ENCODE measurements at places on chromosomes 3 and 15. TPM values are rescaled to one million over a fixed set of nuclear protein-coding genes. Genes with fewer than 3 reads are reported as not detected.
A peak's percentile ranks its signal among the peaks of the same experiment; 100 is the strongest.

GRCh38 chr15:89052474-89052873, 35.8 kb upstream of the ABHD2 start:
- DNase-seq, result no peak
- H3K27me3 ChIP-seq, result no peaks in the 10 kb centered on the region
- no peaks in the 10 kb centered on the region for H3K4me1 ChIP-seq
- peak overlapping the region; percentile 37 for H3K27ac ChIP-seq

The TTLL13 gene
- total RNA-seq, result 0.54 TPM

GRCh38 chr3:14423963-14424362, 21.6 kb downstream of the SLC6A6 start:
- peaks cover 12% of the 10 kb centered on the region for H3K4me1 ChIP-seq
- H3K4me3 ChIP-seq, result no peak overlapping the region
- H3K36me3 ChIP-seq, result no peaks in the 10 kb centered on the region
- H3K27me3 ChIP-seq, result no peaks in the 10 kb centered on the region
- DNase-seq, result no peak

GRCh38 chr3:107620534-107620933, 97.8 kb downstream of the BBX start:
- no peaks in the 10 kb centered on the region for H3K27me3 ChIP-seq
- no peaks in the 10 kb centered on the region for H3K4me1 ChIP-seq
- no peak overlapping the region for H3K27ac ChIP-seq
- no peak overlapping the region for H3K4me3 ChIP-seq

The EFCC1 gene
- total RNA-seq, result 3.7 TPM

GRCh38 chr3:52083556-52084087, 27.3 kb upstream of the DUSP7 start:
- H3K27me3 ChIP-seq, result no peaks in the 10 kb centered on the region
- H3K4me3 ChIP-seq, result no peak overlapping the region
- no peak overlapping the region for H3K27ac ChIP-seq

- H3K27me3 ChIP-seq, result no peaks in the 10 kb centered on the region
- peaks cover 2% of the 10 kb centered on the region for H3K4me1 ChIP-seq
- H3K36me3 ChIP-seq, result no peaks in the 10 kb centered on the region
- H3K27ac ChIP-seq, result no peak overlapping the region
- DNase-seq, result no peak
Observed at GRCh38 chr3:50392101-50392715, 32.9 kb upstream of the TMEM115 start.

GRCh38 chr3:121018917-121019321, 110.9 kb downstream of the STXBP5L start:
- H3K27ac ChIP-seq, result no peak overlapping the region
- no peak overlapping the region for H3K4me3 ChIP-seq
- DNase-seq, result no peak

- no peak overlapping the region for H3K27ac ChIP-seq
- H3K36me3 ChIP-seq, result no peaks in the 10 kb centered on the region
- no peaks in the 10 kb centered on the region for H3K27me3 ChIP-seq
- H3K4me3 ChIP-seq, result no peak overlapping the region
- no peaks in the 10 kb centered on the region for H3K4me1 ChIP-seq
- no peak for DNase-seq
Observed at GRCh38 chr15:98996169-98996568, 11.4 kb downstream of the PGPEP1L start.

GRCh38 chr3:65946438-65946837, 92.3 kb downstream of the MAGI1 start:
- peaks cover 7% of the 10 kb centered on the region for H3K4me1 ChIP-seq
- no peaks in the 10 kb centered on the region for H3K27me3 ChIP-seq
- no peak for DNase-seq

DNA sequence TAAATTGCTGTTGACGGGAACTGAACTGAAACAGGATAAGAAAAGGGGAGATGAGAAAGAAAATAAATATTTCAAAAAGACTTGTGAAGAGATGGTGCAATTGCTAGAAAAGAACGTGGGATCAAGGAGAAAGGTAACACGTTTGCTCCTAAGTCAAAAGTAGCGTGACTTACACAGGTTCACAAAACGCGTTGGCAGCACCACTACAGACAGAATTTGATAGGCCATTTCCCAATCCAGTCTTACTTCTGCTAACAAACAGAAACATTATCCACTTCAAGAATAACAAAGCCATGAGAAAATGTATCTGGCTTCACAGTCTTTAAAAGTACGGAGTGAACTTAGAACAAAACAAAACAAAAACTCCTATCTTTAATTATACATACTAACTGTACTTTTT, 75.5 kb downstream of the DPH6 start:
- peak overlapping the region; percentile 32 for H3K27ac ChIP-seq
- no peaks in the 10 kb centered on the region for H3K27me3 ChIP-seq
- DNase-seq, result no peak
- H3K4me1 ChIP-seq, result no peaks in the 10 kb centered on the region

The ZSCAN2 gene
- total RNA-seq, result 10.3 TPM

- H3K27me3 ChIP-seq, result no peaks in the 10 kb centered on the region
- no peaks in the 10 kb centered on the region for H3K4me1 ChIP-seq
- DNase-seq, result no peak
- H3K36me3 ChIP-seq, result no peaks in the 10 kb centered on the region
Observed at GRCh38 chr3:86913160-86913559, 77.8 kb downstream of the VGLL3 start.

The CLRN1 gene
- total RNA-seq, result not detected

- no peaks in the 10 kb centered on the region for H3K27me3 ChIP-seq
- H3K4me3 ChIP-seq, result no peak overlapping the region
- DNase-seq, result no peak
Observed at GRCh38 chr15:67865766-67866165, 25.9 kb upstream of the RNU6-1 start.

GRCh38 chr3:84260596-84260995, 698.2 kb upstream of the CADM2 start:
- no peak for DNase-seq
- H3K27me3 ChIP-seq, result no peaks in the 10 kb centered on the region
- no peak overlapping the region for H3K27ac ChIP-seq
- H3K4me3 ChIP-seq, result no peak overlapping the region
- no peaks in the 10 kb centered on the region for H3K36me3 ChIP-seq
- H3K4me1 ChIP-seq, result no peaks in the 10 kb centered on the region

DNA sequence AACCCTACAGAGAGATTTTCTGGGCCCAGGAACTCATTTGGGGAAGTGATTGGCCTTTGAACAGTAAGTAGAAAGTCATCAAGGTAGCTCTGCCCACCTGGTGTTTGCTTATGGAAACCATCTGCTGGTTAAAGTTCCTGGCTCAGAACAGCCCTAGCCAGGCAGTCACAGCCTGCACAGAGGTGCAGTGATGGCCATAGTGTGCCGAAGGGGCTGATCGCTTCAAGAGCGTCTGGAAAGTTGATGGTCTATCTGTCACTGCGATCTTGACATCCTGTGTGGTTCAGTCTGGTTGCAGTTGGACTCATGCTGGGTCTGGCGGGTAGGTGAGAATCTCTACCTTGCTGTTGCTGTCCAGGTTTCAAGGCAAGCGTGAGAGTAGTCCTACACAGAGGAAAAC, 151.6 kb downstream of the SLCO3A1 start:
- no peaks in the 10 kb centered on the region for H3K27me3 ChIP-seq
- no peaks in the 10 kb centered on the region for H3K4me1 ChIP-seq
- no peak overlapping the region for H3K27ac ChIP-seq

DNA sequence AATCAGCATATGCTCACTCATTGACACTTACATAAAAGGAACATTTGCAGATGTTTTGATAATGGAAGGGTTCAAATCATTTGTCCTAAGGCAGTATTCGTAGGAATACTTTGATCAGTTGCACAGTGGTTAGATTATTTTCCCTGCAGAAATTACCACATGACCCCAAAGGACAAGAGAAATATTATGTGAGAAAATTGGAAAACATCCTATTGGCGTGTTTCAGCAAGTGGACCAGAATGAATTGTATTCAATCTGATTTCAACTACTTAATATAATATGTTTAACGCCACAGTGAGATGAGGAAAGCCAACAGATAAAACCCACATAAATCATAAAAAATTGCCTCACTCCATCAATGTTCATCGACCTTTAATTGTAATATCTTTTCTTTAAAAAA, 195.0 kb upstream of the MDFIC2 start:
- H3K4me1 ChIP-seq, result no peaks in the 10 kb centered on the region
- DNase-seq, result no peak
- H3K4me3 ChIP-seq, result no peak overlapping the region
- H3K27ac ChIP-seq, result no peak overlapping the region
- H3K27me3 ChIP-seq, result no peaks in the 10 kb centered on the region

DNA sequence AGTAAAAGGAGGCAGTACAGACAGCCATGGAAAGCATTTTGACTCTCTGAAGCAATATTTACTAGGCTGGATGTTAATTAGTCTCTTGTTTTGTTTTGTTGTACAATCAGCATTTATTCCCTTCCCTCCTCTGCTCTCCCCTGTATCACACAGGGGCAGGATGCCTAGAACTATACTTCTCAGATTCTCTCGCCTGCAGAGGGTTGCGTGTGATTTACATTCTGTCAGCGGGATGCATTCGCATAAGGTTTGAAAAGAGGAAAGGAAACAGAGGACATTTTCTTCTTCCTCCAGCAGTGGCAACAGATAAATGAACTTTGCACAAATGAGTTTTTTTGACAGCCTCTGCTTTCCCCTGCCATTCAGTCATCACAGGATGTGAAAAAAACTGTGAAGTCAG, 188.3 kb downstream of the RSL24D1 start:
- H3K27ac ChIP-seq, result no peak overlapping the region
- H3K4me1 ChIP-seq, result no peaks in the 10 kb centered on the region
- no peak overlapping the region for H3K4me3 ChIP-seq
- no peaks in the 10 kb centered on the region for H3K27me3 ChIP-seq

- no peak overlapping the region for H3K27ac ChIP-seq
- H3K27me3 ChIP-seq, result no peaks in the 10 kb centered on the region
- H3K36me3 ChIP-seq, result no peaks in the 10 kb centered on the region
Observed at GRCh38 chr15:35136321-35137189, 51.5 kb upstream of the NANOGP8 start.

The TMIE gene
- 0.79 TPM for total RNA-seq

DNA sequence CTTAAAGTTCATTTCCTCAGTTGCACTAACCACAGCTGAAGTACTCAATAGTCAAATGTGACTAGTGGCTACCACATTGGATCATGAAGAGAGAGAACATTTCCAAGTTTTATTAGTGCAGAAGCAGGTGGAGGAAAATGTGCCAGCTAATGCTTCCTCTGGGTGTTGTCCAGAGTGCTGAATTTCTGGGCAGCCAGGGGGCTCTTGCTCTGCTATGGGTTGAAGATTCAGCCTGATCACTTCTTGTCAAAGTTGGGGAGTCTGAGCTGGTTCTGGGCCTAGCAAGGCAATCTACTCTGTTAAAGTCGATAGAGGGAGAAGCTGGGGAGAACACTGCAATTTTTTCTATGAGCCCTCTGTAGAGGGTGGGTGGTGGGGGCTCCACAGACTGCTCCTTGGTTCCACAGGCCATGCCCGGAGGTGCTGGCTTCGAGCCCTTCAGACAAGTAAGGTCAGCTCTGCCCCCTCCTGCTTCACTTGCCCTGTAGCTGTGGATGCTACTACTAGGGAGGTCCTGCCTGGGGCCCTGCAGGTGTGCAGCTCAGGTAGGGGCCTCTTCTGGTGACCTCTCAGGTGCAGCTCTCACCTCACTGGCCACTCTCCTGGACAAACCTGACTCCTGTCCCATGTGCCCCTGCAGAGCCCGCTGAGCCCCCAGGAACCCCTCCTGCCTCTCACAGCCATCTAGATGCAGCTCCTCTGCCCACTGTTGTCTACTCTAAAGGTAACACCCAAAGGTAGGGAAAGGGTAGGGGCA, 8.2 kb downstream of the ALG3 start:
- H3K27me3 ChIP-seq, result no peaks in the 10 kb centered on the region
- H3K4me1 ChIP-seq, result peaks cover 3% of the 10 kb centered on the region
- H3K4me3 ChIP-seq, result no peak overlapping the region
- no peak overlapping the region for H3K27ac ChIP-seq
- H3K36me3 ChIP-seq, result no peaks in the 10 kb centered on the region
- peak; percentile 75 for DNase-seq

The PML gene
- total RNA-seq, result 82.9 TPM

The LRRC15 gene
- total RNA-seq, result 0.63 TPM

The CEMIP gene
- 0.57 TPM for total RNA-seq

GRCh38 chr15:85854345-85855097, 59.8 kb upstream of the KLHL25 start:
- H3K36me3 ChIP-seq, result no peaks in the 10 kb centered on the region
- H3K27me3 ChIP-seq, result peaks cover 3% of the 10 kb centered on the region
- peak; percentile 72 for DNase-seq
- H3K4me1 ChIP-seq, result no peaks in the 10 kb centered on the region

DNA sequence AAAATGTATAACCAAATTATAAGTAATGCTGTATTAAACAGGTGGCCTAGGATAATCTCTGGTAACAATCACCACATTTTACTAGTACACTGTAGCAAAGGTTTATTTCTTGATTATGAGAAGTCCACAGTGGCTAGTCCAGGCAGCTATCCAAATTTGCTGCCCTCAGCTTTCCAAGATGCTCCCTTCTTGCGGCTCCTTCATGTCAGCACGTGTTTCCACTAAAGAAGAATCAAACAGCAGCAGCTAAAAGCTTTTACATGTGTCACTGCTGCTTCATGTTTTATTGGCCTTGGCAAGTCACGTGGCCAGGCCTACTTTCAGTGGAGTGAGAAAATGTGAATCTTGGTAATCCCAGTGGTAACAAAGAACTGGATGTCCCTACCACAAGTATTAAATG, 5.6 kb upstream of the RBMS3 start:
- H3K36me3 ChIP-seq, result no peaks in the 10 kb centered on the region
- H3K4me3 ChIP-seq, result no peak overlapping the region
- no peak overlapping the region for H3K27ac ChIP-seq
- H3K4me1 ChIP-seq, result no peaks in the 10 kb centered on the region
- no peaks in the 10 kb centered on the region for H3K27me3 ChIP-seq

GRCh38 chr15:60660290-60661051, 181.5 kb upstream of the ICE2 start:
- H3K4me1 ChIP-seq, result no peaks in the 10 kb centered on the region
- no peak overlapping the region for H3K4me3 ChIP-seq
- no peak overlapping the region for H3K27ac ChIP-seq
- no peaks in the 10 kb centered on the region for H3K36me3 ChIP-seq
- DNase-seq, result no peak

- H3K27me3 ChIP-seq, result no peaks in the 10 kb centered on the region
- H3K4me3 ChIP-seq, result no peak overlapping the region
- DNase-seq, result no peak
- H3K27ac ChIP-seq, result no peak overlapping the region
- no peaks in the 10 kb centered on the region for H3K4me1 ChIP-seq
Observed at GRCh38 chr3:149975919-149976318, 5.2 kb upstream of the PFN2 start.

The SUSD5 gene
- total RNA-seq, result 13.8 TPM

The RAB8B gene
- 33.6 TPM for total RNA-seq

- no peak overlapping the region for H3K27ac ChIP-seq
- no peak overlapping the region for H3K4me3 ChIP-seq
- no peaks in the 10 kb centered on the region for H3K4me1 ChIP-seq
Observed at GRCh38 chr3:77025471-77025870, 14.4 kb upstream of the ROBO2 start.

The ITIH3 gene
- total RNA-seq, result 2.3 TPM

Data from kidney (tissue), 22 donors.